ENCODE measurements at places on chromosomes 1 and 21.

DNA sequence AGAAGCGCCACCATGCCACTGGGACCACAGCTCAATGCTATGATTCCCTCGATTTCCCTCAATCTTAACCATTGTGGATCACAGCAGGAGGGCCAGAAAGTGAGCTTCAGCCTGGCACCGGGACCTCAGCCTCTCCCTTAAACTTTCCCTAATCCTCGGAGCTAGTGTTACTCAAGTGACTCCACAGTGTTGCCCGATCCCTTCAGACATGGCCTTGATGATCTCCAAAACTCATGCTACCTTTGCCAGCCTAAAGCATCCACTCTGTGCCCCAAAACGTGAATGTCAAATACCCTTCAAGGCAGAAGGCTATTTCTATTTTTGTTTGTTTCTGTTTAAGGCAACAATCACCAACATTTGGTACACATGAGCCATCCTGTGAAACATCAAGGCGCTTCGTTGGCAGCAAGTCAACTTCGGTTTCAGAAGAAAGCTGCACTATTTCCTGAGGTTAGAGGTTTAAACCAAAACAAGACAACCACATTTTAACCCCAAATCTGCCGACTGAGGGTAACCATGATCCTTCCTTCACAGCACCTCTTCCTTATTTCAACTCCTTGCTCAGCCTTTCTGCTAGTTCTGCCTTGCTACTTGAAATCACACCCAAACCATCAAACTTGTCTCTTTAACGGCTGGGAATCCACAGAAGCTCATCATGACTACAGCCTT, 94.4 kb upstream of the KRTAP19-8 start:
- no peak for DNase-seq

- no peak for DNase-seq
Observed at GRCh38 chr1:93964096-93964776, 55.0 kb upstream of the GCLM start.

DNA sequence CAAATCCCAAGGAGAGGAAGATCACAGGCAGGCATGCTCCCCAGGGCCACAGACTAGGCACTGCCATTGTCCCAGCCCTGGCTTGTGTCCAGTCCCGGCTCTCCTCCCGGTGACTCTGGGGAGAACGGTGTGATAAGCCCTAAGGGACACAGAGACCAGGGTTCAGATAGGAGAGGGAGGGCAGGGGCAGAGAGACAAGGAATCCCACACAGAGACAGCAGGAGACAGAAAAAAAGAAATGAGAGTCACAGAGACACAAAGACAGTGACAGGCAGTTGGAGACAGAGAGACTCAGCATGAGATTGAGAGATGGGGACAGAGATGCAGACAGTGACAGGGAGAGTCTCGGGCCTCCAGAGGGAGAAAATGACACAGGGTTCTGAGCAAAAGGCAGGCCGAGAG, 361 bp downstream of the INSRR start:
- no peak for DNase-seq

DNA sequence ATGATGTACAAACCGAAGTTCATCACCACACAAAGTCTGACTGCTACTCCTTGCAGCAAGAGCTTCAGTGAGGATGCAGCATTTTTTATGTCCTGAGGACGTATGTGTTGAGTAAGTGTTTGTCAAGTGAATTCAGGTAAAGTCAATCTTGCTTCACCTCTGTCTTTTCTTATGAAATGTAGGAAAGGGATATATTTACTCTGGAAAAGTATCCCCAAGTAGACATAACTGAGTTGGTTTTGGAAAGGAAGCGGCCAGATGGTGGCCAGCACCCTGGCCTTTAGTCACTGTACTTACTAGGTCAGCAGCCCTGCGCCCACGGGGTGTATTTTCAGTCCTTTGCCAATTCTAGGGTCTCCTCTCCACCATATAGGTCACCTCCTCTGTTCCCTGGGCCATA, 75.2 kb downstream of the SUSD4 start:
- no peak for DNase-seq

GRCh38 chr1:158087320-158087927, 93.3 kb upstream of the CD1D start:
- DNase-seq, result no peak

DNA sequence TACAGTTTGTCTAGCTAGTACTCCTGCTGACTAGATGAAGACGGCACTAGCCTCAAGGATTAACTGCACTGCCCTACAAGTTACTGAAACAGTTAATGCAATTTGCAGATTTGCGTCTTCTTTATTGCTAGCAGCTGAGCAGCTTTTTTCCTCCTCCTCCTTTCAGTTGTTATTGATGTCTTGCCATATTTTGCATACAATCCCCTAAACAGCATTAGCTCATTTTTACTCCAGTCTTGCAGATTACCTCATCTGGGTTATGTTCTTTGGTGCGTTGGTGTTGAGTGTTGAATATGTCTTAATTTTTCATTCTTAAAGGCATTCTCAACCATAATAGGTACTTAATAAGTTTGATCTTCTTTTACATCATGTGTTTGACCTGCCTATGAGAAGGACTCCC, 363.4 kb upstream of the LYPLAL1 start:
- DNase-seq, result no peak

DNA sequence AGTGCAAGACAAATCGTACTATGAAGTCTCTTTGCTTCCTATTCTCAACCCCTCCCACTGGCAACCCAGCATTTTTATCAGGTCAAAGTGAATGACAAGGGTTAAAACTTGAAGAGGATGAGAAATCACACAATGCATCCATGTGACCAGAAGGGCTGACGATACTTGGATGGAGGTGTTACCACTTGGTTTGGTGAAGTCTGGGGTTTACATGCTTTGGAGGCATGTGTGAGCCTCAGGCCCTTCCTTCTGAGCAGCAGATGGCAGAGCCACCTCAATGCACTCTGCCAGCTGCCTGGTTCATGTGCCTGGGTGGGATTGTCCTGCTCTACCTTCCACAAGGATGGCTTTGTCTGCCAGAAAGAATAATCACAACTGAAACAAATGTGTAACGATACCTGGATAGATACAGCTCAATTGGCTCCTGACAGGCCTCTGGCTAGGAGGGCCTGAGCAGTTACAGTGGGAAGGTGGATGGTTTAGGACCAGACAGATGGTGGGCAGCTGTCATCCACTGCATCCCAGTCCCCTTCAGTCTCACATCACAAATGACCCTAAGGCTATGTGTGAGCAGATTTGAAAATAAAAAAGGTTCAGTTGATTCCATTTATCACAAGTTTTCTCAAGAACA, 51.5 kb upstream of the CNIH3 start:
- no peak for DNase-seq

- no peak for DNase-seq
Observed at GRCh38 chr1:87963556-87963955, 634.9 kb downstream of the LMO4 start.

DNA sequence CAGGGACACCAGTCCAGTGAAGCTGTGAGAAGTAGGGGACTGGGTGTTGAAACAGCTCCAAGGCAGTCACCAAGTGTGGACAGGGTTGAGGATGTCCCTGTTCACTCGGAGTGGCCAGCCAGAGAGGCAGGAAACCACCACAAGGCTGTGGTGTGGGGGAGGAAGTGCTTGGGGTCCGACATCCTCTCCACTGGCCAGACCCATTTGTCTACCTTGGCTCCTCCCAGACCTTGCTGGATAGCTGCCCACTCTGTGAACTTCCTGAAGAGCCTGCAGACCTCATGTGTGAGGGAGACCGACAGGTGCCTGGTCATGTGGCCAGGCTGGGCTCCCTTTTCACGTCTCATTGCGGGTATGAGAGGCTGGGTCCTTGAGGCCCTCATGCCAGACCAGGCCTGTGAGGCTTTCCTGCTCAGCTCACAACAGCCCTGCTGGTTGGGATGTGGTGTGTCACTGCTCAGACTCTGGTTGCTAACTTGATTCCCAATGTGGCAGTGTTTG, 21.8 kb downstream of the CYP4B1 start:
- DNase-seq, result no peak

GRCh38 chr1:27760426-27760825, 12.6 kb upstream of the STX12 start:
- no peak for DNase-seq

DNA sequence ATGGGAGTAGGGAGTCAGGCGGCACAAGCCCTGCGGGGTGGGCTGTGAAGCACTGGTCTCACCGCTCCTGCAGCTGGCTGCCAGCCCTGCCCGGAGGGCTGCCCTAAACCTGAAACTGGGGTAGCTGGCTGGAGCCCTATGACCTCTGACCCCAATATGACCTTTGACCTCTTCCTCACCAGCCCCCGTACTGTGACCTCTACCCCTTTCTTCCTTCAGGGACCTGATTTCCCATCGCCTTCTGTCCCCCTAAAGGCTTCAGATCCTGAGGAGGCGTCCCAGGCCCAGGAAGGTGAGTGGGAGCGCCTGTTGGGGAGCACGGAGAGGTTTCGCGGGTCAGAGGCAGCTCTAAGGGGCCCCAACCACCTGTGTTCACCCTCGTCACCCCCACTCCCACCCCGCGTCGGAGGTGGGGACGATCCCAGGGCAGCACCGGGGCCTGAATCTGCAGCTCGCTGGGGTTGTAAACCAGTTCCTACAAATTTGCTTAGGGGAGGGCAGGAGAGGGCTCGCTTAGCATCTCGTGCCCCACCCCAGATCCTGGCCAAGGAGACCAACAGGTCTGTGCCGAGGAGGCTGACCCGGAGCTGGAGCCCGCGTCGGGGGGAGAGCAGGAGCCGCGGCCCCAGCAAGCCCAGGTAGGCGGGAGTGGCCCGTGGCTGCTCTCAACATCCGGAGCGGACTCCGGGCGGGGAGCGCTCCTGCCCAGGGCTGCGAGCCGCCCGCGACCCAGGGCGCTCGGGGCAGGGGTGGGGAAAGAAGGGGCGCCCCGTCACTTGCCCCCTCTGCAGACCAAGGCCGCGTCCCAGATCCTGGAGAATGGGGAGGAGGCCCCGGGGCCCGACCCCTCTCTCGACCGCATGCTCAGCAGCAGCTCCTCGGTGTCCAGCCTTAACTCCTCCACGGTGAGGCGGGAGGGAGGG, 7.3 kb downstream of the SYTL1 start:
- no peak for DNase-seq

DNA sequence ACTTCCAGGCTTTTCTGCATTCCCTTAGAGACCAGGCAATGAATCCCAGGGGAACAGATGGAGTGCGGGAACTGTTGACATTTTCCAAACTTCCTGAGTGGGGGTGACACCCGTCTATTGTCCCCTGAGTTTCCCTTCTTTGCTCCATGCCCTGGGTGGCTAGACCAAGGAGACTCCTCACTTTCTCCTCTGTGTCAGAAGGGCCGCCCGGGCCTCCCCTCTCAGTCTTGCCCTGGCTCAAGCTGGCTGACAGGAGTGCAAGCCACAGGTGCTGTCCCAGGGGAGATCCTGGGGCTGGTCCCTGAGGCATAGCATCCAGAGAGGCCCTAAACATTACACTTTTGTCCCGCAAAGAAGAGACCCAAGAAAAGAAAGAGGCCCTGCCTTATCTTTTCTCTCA, 62.8 kb downstream of the DDX20 start:
- no peak for DNase-seq

DNA sequence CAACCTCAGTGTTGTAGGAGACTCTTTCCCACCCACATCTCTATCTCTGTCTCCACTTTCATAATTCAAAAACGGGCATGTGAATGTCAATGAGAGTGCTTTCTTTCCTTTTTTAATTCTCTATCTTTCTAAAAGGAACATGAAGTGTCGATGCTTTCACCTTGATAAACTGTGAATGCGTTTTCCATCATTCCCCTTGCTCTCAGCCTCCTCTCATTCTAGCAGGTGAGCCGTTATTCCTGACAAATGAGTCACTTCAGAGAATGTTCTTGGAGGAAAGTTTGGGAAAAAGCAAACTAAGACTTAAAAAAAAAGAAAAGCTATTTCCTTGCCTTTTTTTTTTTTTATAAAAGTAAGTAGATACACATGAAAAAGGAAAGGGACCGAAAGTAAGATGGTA, 226.0 kb upstream of the C1orf87 start:
- DNase-seq, result no peak

GRCh38 chr1:153395136-153395685, 4.3 kb upstream of the S100A8 start:
- DNase-seq, result peak; percentile 71

GRCh38 chr21:40845441-40845995, 1.4 kb downstream of the DSCAM start:
- DNase-seq, result no peak

DNA sequence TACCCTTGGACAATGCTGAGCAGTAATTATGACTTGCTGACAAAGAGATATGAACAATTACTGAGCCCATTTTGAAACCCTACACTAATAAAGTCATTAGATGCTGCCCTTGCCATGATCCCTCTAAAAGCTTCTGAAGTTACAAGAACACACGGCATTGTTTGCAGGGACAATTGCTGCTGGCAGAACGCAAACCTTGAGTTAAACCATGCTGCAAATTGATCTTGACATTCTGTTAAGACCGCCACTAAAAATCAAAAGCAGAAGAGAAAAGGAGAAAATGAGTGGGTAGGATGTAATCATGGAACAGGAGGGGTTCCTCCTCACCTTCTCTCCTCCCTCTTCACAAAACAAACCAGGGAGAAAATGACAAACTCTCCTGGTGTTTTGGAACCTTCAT, 136.2 kb upstream of the DMRTA2 start:
- DNase-seq, result no peak
